A172 (cell line): ENCODE measurements at places on chromosomes 6 and 20.
A peak's percentile ranks its signal among the peaks of the same experiment; 100 is the strongest.

DNA sequence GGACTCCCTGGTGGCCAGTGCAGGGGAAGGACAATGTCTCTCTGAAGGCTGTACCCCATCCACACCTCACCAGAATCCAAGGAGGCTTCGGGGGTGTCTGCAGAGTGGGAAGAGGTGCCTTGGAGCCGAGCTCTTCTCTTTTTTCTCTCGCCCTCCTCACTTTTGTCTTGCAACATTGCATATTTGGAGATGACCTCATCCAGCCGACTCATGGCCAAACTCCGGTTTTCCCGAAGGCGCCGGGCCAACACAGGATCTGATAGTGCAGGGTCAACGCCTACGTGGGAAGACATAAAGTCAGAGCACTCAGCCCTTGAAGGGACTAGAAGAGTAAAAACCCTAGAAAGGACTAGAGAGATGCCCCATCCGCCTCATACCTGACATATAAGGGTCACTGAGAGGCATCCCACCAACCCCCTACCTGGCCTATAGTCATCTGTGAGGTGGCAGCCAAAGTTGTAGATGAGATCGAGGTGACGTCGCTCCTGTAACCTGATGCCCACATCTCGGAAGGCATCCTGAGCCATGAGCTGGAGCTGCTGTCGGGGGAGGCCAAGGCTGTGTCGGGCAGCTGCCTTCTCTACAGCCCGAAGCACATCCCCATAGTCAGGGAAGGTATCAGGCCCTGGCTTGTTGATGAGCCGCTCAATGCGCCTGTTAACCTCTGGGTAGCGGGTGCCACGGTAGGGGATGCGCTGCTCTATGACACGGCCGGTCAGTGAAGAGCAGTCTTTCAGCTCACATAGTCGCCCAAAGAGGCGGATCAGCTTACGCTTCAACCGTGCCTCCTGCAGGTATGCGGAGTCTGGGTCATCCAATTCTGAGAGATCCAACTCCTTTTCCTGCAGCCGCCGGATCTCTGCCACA, 3.0 kb upstream of the ZBTB22 start:
- peak; percentile 48 for DNase-seq

DNA sequence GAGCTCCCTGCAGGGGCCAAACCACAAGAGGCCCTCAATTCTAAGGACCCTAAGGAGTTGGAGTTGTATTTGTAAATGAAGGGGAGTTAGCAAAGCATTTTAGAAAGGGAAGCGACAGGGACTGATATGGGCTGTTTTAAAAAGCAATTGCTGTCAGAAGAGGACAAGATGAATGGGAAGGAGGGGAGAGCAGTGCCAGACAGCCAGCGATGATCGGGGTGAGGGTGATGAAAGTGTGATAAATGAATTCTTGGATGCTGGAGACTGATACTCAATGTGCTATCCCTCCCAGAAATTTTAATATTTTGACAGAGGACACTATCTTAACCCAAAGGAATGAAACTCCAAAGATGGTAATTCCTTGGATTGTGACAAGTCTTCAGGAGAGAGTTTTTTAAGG, 289.2 kb downstream of the CLIC5 start:
- DNase-seq: no peak

DNA sequence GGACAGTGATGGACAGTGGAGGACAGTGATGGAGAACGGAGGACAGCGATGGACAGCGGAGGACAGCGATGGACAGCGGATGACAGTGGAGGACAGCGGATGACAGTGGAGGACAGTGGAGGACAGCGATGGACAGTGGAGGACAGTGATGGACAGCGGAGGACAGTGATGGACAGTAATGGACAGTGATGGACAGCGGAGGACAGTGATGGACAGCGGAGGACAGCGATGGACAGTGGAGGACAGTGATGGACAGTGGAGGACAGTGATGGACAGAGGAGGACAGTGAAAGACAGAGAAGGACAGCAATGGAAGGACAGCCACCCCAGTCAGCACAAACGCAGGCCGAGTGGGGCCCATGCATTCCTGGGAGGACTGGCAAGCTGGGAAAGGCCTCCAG, 3.4 kb upstream of the NKAIN4 start:
- DNase-seq: no peak

DNA sequence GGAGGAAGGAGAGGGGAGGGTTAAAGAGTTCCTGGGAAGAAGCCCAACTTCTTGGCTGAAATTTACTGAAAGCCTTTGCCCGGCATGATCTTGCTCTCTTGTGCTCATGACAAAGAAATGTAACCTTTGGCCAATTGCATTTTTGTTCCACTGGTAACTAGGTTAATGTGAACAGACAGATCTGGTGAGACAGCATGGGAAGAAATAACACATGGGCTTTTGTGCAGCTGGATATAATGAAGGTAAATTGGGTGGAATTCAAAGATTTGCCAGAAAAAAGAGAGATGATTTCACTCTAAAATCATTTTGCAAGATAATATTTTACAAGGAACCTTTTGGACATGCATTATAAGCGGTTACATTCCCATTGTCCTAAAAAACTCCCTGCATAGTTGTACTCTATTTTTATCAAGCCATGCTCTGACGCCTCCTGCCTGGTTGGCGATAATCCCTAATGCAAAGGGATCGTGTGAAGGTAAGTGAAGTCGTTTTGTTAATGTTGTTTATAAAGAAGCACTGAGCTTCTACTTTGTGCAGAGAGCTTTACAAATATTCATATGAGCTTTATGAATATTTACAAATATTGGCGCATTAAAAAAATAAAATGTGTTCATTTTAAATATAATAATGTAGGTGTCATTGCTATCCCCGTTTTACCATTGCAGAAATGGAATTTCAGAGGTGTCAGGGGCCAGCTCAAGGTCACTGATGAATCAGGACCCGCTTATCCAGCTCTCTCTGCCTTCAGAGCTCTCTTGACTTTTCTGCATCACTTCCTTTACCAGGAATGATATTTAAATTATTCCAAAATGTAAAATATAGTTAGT, 161.3 kb upstream of the AGPAT4 start:
- DNase-seq: peak; percentile 87
